ENCODE measurements at places on chromosomes 1 and 21. TPM values are rescaled to one million over a fixed set of nuclear protein-coding genes. Genes with fewer than 3 reads are reported as not detected.

DNA sequence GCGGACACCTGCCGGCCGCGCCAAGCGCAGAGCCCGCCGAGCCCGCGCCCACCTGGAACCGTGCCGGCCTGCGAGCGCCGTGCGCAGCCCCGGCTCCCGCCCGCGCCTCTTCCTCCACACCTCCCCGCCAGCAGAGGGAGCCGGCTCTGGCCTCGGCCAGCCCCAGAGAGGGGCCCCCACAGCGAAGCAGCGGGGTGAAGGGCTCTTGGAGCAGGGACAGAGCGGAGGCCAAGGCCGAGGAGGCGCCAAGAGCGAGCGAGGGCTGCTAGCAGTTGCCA lies 50.1 kb upstream of the KRTAP19-8 start:
- no peak overlapping the region for H3K4me3 ChIP-seq
- no peaks in the 10 kb centered on the region for H3K4me1 ChIP-seq
- DNase-seq, result no peak
- H3K27ac ChIP-seq, result no peak overlapping the region

DNA sequence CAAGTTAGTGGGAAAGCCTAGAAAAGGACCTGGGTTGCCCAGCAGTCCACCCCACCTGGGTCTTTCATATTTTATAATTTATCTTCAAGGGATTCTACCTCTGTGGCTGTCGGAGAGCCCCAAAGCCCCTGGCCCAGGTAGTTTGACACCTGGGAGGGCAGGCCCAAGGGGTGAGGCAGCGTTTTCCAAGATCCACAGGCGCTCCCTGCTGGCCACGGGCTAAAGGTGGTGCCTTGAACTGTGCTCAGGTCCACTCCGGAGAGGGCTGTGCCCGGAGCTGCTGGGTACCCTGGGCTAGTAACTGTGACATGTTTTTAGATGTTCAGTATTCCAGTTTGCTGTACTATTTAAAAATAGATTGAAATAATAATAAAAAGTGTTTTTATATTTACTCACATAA lies 37.2 kb upstream of the CRNN start:
- no peak overlapping the region for H3K27ac ChIP-seq
- no peak for DNase-seq
- no peaks in the 10 kb centered on the region for H3K4me1 ChIP-seq
- peaks cover under 1% of the 10 kb centered on the region for H3K27me3 ChIP-seq
- no peaks in the 10 kb centered on the region for H3K36me3 ChIP-seq

Gene PPIAL4G
- 0.20 TPM for total RNA-seq

GRCh38 chr21:45831991-45832740 lies 149.4 kb upstream of the COL6A1 start:
- no peak overlapping the region for H3K27ac ChIP-seq
- no peaks in the 10 kb centered on the region for H3K27me3 ChIP-seq
- DNase-seq, result no peak
- H3K36me3 ChIP-seq, result peaks cover 7% of the 10 kb centered on the region
- H3K4me1 ChIP-seq, result peaks cover 63% of the 10 kb centered on the region

Gene ILDR2
- total RNA-seq, result 27.6 TPM

Gene CHI3L1
- total RNA-seq, result 14.2 TPM

GRCh38 chr1:193131266-193131860 lies 9.5 kb downstream of the CDC73 start:
- no peak for DNase-seq
- no peak overlapping the region for H3K27ac ChIP-seq
- H3K27me3 ChIP-seq, result no peaks in the 10 kb centered on the region
- peaks cover 30% of the 10 kb centered on the region for H3K36me3 ChIP-seq
- no peaks in the 10 kb centered on the region for H3K4me1 ChIP-seq

Gene CLIC4
- 245 TPM for total RNA-seq

DNA sequence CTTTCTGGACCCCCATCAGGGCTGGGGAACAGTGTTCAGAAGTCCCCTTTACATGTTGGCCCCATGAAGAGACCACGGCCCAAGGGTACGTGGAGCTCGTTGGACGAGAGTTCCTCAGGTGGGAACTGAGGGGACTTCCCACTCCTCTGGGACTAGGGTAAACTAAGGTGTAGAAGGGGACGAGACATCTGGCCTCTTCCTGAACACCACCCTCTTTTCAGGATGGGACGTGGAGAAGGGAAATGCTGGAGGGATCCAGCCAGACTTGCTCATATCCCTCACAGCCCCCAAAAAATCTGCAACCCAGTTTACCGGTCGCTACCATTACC lies 2.0 kb downstream of the NAXE start:
- no peak overlapping the region for H3K4me3 ChIP-seq
- H3K4me1 ChIP-seq, result peaks cover 36% of the 10 kb centered on the region
- no peaks in the 10 kb centered on the region for H3K27me3 ChIP-seq
- H3K36me3 ChIP-seq, result peaks cover 48% of the 10 kb centered on the region

GRCh38 chr1:58721247-58721820 lies 21.5 kb upstream of the MYSM1 start:
- no peak overlapping the region for H3K27ac ChIP-seq
- DNase-seq, result no peak
- H3K4me3 ChIP-seq, result no peak overlapping the region
- no peaks in the 10 kb centered on the region for H3K36me3 ChIP-seq
- H3K4me1 ChIP-seq, result peaks cover 3% of the 10 kb centered on the region

DNA sequence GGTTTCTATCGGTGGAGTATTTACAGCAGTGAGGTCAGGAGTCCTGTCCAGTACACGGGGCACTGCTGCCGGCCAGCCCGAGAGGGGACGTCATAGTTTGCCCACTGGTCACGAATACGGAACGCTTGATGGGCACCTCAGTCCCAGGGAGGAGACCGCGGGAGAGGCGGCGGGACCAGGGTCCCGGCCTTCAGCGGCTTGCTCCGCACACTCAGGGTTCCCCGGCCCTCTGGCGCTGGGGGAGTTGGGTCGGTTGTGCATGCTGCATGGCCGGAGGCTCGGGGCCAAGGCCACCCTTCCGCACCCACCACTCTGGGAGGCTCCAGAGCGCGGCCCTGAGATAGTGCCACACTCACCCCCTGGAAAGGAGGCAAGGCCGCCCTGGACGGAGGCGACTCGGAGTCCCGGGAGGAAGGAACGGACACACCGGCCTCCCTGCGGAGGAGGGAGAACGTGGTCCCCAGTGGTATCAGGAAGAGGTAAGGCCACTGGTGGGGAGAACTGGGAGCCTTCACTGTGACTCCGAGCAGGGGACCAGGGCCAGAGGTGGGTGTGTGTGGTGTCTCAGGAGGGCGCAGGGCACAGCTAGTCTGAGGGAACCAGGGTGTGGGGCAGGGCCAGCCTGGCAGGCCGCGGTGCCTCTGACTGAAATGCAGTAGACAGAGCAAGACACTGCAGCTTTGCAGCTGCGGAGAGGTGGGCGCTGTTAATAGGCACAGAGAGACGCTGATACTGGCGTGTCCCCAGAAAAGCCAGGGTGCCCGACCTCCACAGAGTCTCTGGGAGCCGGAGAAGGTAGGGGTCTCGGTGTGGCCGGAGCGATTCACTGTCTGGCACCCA lies 28.6 kb upstream of the PRSS38 start:
- peak overlapping the region; percentile 54 for H3K4me3 ChIP-seq
- H3K4me1 ChIP-seq, result peaks cover 33% of the 10 kb centered on the region
- peaks cover 20% of the 10 kb centered on the region for H3K27me3 ChIP-seq
- H3K27ac ChIP-seq, result peak overlapping the region; percentile 47

DNA sequence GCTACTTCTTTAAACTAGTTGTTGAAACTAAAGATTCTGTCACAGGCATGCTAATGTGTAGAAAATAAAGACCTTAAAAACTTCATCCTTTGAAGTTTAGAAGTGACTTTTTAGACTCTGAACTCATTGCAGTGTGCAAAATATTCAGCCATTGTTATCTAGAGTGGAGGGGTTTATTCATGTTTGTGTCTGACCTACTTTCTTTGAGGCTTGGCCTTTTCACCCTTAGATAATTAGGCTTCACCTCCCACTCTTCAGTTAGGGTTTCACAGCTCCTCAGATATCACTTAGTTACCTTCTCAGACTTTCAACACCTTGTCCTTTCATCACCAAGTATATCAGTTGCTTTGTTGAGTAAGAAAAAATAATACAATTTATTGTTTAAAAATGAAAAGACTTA lies 75.9 kb downstream of the IVNS1ABP start:
- H3K4me3 ChIP-seq, result no peak overlapping the region
- H3K4me1 ChIP-seq, result no peaks in the 10 kb centered on the region
- no peak overlapping the region for H3K27ac ChIP-seq
- no peaks in the 10 kb centered on the region for H3K36me3 ChIP-seq
- H3K27me3 ChIP-seq, result no peaks in the 10 kb centered on the region

DNA sequence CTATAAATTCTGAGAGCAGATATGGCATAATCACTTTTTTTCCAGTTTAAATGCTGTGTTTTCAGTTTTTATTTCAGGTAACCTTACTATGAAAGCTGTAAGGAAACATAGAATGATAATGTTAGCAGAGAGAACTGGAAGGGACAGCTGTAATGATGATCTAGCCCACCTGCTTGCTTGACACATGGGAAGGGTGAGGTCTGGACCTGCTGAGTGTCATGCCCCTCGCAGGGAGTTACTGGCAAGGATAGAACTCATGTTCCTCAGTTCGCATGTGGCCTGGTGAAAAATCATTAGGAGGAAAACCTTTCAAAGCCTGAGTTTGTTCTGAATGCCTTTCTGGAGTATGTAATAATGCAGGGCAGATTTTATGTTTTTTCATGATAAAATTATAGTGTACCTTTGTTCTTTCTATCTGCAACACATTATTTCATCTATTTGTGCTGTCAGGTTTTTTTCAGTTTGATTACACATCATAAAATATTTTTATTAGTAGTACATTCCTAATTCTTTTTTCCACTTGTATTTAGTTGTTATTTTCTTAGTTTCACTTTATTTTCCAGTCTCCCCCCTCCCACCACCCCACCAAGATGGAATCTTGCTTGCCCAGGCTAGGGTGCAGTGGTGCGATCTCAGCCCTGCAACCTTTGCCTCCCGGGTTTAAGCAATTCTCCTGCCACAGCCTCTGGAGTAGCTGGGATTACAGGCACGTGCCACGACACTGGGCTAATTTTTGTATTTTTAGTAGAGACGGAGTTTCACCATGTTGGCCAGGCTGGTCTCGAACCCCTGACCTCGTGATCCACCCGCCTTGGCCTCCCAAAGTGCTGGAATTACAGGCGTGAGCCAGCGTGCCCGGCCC lies 8.0 kb downstream of the DDI2 start:
- no peaks in the 10 kb centered on the region for H3K4me1 ChIP-seq
- no peak overlapping the region for H3K27ac ChIP-seq
- H3K27me3 ChIP-seq, result no peaks in the 10 kb centered on the region
- H3K36me3 ChIP-seq, result peaks cover 2% of the 10 kb centered on the region
- DNase-seq, result no peak
- no peak overlapping the region for H3K4me3 ChIP-seq

Gene FMO4
- 5.6 TPM for total RNA-seq

DNA sequence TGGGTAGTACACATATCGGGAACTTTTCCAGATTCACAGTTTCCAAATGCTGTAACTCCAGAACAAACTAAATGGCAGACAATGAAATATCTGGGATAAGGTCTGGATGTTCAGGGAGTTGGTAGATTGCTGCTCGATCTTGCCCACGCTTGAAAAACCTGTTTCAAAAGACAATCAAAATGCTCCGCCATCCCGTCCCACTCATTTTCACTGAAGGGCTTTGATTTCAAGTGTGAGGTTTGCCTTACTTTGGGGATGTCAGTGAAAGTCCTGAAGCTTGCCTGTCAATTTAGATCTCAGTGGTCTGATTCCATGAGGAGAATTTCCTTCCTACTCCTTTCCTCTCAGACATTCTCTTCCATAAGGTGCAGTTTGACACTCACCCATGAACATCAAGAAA lies 236.3 kb upstream of the KCNK2 start:
- DNase-seq, result no peak
- no peak overlapping the region for H3K27ac ChIP-seq
- H3K27me3 ChIP-seq, result no peaks in the 10 kb centered on the region
- H3K4me3 ChIP-seq, result no peak overlapping the region
- no peaks in the 10 kb centered on the region for H3K36me3 ChIP-seq

Gene NLRP3
- total RNA-seq, result 5.0 TPM

GRCh38 chr1:220696863-220697231 lies 6.7 kb downstream of the C1orf115 start:
- DNase-seq, result no peak
- no peaks in the 10 kb centered on the region for H3K27me3 ChIP-seq
- H3K27ac ChIP-seq, result no peak overlapping the region
- no peak overlapping the region for H3K4me3 ChIP-seq

GRCh38 chr1:214840356-214840755 lies 237.4 kb downstream of the CENPF start:
- H3K27me3 ChIP-seq, result no peaks in the 10 kb centered on the region
- H3K27ac ChIP-seq, result no peak overlapping the region
- H3K4me3 ChIP-seq, result no peak overlapping the region
- H3K36me3 ChIP-seq, result no peaks in the 10 kb centered on the region

Gene BCAN
- total RNA-seq, result 240 TPM

GRCh38 chr1:169072945-169073725 lies 33.4 kb upstream of the ATP1B1 start:
- no peak overlapping the region for H3K4me3 ChIP-seq
- no peaks in the 10 kb centered on the region for H3K4me1 ChIP-seq
- H3K36me3 ChIP-seq, result no peaks in the 10 kb centered on the region

GRCh38 chr21:26797878-26798456 lies 47.2 kb downstream of the ADAMTS1 start:
- H3K36me3 ChIP-seq, result no peaks in the 10 kb centered on the region
- no peaks in the 10 kb centered on the region for H3K27me3 ChIP-seq
- DNase-seq, result no peak
- peaks cover 10% of the 10 kb centered on the region for H3K4me1 ChIP-seq
- H3K27ac ChIP-seq, result no peak overlapping the region
- no peak overlapping the region for H3K4me3 ChIP-seq

DNA sequence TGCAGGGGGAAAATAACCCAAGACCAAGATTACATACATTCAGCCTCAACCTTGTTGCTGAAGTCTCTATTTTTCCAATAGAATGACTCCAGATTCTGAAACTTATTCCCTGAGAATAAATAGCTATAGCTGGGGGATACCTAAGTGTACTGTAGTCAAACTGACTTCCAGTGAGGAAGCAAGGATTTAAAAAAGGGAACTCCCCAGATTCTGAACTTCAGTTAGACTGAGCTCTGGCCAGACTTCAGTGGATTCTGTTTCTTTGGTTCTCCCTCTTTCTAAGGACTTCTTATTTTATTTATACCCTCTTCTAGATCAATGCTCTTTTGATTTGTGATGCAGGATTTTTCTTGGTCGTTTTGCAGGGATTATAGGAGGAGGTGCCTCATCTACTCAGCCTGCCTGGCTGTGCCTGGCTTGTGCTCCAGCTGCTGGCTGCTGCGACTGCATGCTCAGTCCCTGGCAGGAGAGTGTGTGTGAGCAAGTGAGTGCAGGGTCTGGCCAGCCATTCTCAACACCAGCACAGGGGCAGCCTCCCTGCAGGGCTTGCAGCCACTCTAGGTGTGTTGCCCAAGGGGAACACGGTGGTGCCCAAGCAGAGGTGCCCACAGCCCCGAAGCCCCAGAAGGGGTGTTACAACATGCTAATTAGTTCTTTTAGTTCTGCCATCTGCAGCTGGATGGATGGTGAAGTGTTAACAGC lies 43.0 kb downstream of the SPATA17 start:
- DNase-seq, result no peak
- H3K27ac ChIP-seq, result no peak overlapping the region
- H3K27me3 ChIP-seq, result no peaks in the 10 kb centered on the region
- H3K4me1 ChIP-seq, result no peaks in the 10 kb centered on the region
- H3K4me3 ChIP-seq, result no peak overlapping the region
- H3K36me3 ChIP-seq, result no peaks in the 10 kb centered on the region

Gene C1orf50
- 6.7 TPM for total RNA-seq

- peaks cover 5% of the 10 kb centered on the region for H3K4me1 ChIP-seq
- no peaks in the 10 kb centered on the region for H3K36me3 ChIP-seq
- no peaks in the 10 kb centered on the region for H3K27me3 ChIP-seq
- no peak overlapping the region for H3K27ac ChIP-seq
These were observed 351.2 kb downstream of the SMYD3 start for GRCh38 chr1:246155923-246156322.

All from spinal cord (tissue), 10 donors.